ENCODE measurements at places on chromosomes 5 and 9.
A peak's percentile ranks its signal among the peaks of the same experiment; 100 is the strongest.

GRCh38 chr9:29717631-29718030, 2144.3 kb upstream of the C9orf72 start:
- no peak for DNase-seq

- no peak for DNase-seq
Measured at GRCh38 chr5:76958991-76959767, 6.3 kb downstream of the CRHBP start.

DNA sequence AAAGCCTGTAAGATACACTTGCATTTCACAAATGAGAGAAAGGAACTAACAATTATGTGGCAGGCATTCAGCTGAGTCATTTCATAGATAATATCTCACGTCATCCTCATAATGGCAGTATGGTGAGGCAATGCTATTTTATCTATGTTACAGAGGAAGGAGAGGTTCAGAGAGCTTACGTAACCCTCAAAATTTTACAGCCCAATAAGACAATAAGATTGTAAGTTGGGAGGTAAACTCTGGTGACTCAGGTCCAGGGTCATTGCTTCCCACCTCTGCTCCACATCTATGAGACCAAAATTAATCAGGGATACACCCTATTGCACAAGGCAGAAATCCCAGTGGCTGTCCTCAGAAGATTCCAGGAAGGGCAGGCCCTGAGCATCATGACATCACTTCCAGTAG, 309.7 kb downstream of the NSG2 start:
- no peak for DNase-seq

GRCh38 chr5:171122372-171122771, 186.7 kb upstream of the TLX3 start:
- DNase-seq: peak; percentile 31

- DNase-seq: no peak
Measured at GRCh38 chr9:35958104-35958837, at the start of gene OR2S2. Gene OR2S2 (minus strand): TSS chr9:35958154. CDS start chr9:35958098, 56 bp downstream.

DNA sequence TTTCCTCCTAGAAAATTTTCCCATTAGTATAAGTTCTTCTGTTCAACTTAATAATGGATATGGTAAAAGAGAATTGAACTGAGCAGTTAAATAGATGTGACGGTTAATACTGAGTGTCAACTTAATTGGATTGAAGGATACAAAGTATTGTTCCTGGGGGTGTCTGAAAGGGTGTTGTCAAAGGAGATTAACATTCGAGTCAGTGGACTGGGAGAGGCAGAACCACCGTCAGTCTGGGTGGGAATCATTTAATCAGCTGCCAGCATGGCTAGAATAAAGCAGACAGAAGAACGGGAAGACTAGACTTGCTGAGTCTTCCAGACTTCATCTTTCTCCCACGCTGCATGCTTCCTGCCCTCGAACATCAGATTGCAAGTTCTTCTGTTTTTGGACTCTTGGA, 689.6 kb upstream of the CDH10 start:
- no peak for DNase-seq

GRCh38 chr9:34777666-34778065, 67.7 kb upstream of the CCL21 start:
- DNase-seq: no peak

- DNase-seq: no peak
Measured at GRCh38 chr5:148697809-148698196, 43.5 kb upstream of the HTR4 start.

DNA sequence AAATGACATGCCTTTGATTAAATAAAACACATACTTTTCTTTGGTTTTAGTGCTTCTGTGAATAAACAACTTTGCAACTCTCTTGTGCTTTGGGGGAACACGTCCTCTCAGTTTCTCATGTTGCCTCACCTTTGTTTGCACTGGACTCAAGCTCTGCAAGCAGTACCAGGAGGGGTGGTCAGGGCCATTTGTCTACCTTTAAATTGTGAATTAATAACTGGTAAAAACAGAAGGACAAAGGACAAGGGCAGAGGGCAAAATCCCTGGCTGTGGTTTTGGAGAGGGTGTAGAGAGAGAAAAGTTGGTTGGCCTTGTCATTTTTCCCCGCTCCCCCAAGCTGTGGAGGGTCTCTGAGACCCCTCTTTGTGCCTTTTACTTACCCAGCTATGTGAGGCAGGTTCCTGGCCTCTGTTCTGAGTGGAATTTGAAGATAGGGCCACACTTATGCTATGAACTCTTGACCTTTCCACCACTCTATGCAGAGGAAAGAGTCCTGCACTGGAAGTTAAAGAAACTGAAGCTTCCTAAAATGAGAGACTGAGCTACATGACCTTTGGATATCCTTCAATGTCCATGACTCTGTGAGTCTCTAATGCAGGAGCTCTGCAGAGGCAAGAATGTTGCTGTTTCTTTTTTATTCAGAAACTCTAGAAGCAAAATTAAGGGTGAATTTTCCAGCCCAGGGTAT, 55.1 kb upstream of the MOCS2 start:
- DNase-seq: no peak

DNA sequence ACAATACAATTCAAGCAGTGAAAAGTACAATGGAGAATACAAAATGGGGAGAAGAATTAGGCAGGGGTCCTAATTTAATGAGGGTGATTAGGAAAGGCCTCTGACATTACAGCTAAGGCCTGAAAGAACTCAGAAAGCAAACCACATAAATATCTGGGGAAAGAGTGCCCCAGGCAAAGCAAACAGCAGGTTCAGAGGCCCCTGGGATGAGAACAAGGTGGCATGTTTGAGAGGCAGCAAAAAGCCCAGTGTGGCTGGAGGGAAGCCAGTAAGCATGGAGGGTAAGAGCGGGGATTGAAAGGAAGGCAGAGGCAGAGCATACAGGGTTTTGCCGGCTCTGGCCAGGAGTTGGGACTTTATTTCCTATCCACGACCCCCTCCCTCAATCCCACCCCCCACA, 33.4 kb upstream of the VDAC1 start:
- no peak for DNase-seq

DNA sequence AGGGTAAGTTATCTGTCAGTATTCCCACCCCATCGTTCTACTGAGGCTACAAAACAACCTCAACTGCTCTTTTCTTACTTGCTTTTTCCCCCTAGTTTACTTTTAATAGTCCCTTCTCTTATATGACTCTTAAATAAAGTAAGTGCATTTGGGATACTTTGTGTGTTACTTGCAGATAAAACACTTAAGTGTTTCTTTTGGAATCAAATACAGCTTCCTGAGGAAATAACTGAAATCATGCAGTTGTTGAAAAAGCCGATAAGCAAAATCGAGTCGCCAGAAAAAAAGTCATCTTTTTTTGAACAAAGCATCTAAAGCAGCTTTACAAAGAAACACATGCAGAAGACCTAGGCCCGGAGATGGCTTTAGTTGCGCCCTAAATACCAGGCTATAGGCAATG, 53.5 kb upstream of the EPB41L4A start:
- no peak for DNase-seq

- DNase-seq: no peak
Measured at GRCh38 chr9:15310107-15310850, 3.3 kb upstream of the TTC39B start.

- no peak for DNase-seq
Measured at GRCh38 chr5:20420991-20421595, 433.1 kb upstream of the CDH18 start.

GRCh38 chr9:121620777-121621449, 30.5 kb upstream of the DAB2IP start:
- no peak for DNase-seq

GRCh38 chr5:133992429-133993155, 12.2 kb downstream of the VDAC1 start:
- no peak for DNase-seq

GRCh38 chr9:128006332-128006996, 25.7 kb upstream of the EEIG1 start:
- DNase-seq: no peak

- DNase-seq: no peak
Measured at GRCh38 chr9:38144421-38144820, 75.4 kb upstream of the SHB start.

DNA sequence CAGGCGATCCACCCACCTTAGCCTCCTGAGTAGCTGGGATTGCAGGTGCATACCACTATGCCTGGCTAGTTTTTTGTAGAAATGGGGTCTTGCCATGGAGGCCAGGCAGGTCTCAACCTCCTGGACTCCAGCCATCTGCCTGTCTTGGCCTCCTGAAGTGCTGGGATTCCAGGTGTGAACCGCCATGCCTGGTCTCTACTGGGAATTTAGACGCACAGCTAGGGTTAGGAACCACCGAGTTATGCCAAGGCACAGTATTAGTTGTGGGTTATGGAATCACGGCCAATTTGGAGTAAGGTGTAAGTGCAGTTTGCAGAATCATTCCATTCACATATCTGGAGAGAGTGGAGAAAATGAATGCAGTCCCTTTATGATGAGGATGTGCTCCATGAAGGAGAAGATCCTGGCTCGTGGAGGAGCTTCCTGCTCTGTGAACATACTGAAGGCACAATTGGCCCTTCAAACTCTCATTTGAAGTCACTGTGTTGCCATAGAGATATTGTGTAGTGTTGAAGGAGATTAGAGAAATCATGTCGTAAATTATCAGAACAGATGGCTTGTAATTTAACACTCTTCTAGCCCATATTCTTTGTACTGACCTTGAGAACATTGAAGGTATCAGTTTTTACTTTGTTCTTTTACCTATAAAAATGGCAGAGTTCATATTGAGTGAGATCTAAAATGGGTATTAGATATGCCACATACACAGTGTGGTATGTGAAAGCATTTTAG, 18.8 kb downstream of the TRIO start:
- DNase-seq: no peak

- DNase-seq: no peak
Measured at GRCh38 chr9:5536684-5537083, 26.4 kb downstream of the PDCD1LG2 start.

- no peak for DNase-seq
Measured at GRCh38 chr5:81971111-81971711, 612 bp upstream of the ATG10 start.

DNA sequence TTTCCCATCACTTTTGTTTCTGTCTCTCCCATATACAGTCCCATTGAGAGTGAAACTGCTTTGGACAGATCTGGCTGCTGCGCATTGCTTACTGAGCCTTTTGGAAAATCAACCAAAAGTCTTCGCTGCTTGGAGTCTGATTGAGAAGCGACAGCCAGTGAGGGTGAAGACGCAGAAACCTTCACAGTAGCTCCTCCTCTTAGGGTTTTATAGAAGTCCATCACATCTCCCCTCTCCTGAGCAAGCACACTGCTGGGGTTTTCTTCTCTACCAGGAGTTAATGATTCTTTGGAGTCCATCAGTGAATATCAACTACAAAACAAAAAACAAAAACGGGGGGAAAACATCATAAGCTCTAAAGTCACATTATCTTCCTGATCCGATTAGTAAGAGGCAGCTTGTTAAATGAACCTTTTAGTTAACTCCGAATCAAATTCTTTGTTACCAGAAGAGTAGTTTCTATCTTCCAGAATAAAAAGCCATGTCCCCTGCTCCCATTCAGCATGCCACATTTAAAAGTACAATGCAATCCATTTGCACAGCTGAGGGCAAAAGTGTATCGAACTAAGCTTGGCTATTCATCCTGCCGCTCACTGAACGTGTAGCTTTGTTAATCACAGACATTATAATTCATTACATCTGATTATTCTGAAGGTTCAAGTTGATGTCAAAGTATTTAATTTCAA, 2.8 kb downstream of the NR3C1 start:
- DNase-seq: no peak

- DNase-seq: no peak
Measured at GRCh38 chr9:137892424-137893191, 15.0 kb downstream of the CACNA1B start.

GRCh38 chr5:172115541-172115982, 72.5 kb downstream of the STK10 start:
- no peak for DNase-seq

- no peak for DNase-seq
Measured at GRCh38 chr9:36698984-36699383, 126.3 kb downstream of the MELK start.

GRCh38 chr5:54541823-54542783, 24.5 kb downstream of the SNX18 start:
- no peak for DNase-seq

GRCh38 chr5:44225231-44226160, 163.7 kb downstream of the FGF10 start:
- no peak for DNase-seq
